ENCODE measurements at places on chromosomes 1 and 21.

DNA sequence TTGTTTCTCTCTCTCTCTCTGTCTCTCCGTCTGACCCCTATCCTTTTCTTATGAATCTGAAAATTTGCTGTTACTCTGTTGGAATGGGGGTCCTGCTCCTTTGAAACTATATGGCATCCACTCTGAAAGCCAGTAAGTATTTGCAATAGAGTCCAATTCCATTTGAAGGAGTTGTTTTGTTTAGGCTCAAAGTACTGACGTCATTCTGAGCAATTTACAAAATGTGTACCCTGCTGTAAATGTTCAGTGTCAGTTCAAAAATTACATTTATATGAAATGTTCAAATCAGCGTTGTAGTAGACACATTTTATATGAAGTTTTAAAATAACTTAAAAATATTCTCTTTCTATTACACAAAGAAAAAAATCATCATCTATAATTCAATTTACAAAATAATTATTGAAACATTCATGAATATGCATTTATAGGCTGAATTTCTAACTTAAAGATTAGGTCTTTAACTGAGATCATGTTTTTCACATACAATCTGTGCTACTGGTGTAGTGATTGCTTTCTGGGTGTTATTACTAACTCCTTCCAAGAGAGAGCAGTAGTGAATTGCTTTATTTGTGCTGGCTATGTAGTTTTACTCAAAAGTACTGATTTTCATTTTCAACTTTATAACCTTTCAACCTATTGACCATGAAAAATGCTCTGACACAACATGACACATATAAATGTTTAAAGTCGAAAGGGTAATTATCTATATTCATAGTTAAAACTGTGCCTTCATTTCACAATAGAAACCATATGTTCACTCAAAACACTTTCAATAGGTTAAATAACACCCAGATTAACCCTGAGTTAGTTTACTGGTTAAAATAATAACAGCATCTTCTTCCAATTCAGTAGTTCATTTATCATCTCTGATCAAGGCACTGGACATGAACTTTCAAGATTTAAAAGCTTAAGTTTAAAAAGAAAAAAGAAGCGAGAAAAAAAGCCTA is 253.1 kb upstream of the ADGRL4 start:
- DNase-seq, result peak; percentile 3

DNA sequence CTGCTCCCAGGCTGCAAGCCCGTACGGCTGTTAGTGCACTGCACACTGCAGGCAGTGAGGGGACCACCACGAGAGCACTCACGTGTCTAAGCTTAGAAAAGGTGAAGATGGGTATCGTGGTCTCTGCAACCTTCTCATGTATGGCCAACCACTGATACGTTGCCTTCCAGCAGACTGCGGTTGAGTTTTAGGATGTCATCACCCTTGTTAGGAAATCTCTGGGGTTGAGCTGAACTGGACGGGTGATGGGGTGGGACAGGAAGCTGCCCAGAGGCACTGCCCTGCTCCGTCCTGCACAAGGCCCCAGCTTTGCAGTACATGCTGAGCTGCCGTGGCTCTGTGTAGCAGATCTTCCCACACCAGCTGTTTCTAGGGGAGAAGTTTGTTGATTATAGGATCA is 43.3 kb downstream of the FAAP20 start:
- no peak for DNase-seq

- DNase-seq, result no peak
These were observed 179.1 kb downstream of the PSMG1 start for GRCh38 chr21:39003982-39004633.

DNA sequence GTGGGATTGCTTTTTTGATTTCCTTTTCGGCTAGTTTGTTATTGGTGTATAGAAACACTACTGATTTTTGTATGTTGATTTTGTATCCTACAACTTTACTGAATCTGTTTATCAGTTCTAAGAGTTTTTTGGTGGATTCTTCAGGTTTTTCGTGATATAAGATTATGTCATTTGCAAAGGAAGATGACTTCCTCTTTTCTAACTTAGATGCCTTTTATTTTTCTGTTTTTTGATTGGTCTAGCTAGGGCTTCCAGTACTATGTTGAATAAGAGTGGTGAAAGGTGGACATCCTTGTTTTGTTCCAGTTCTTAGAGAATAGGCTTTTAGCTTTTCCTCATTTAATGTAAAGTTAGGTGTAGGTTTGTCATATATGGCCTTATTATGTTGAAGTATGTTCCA is 13.1 kb upstream of the NHLH2 start:
- no peak for DNase-seq

GRCh38 chr1:234730475-234730769 is 120.4 kb upstream of the IRF2BP2 start:
- DNase-seq, result no peak

GRCh38 chr1:30907481-30908315 is 860 bp downstream of the SDC3 start:
- no peak for DNase-seq

GRCh38 chr1:27858072-27858948 is 14.0 kb upstream of the THEMIS2 start:
- peak; percentile 46 for DNase-seq

GRCh38 chr1:236185687-236186086 is 43.3 kb downstream of the GPR137B start:
- DNase-seq, result no peak

DNA sequence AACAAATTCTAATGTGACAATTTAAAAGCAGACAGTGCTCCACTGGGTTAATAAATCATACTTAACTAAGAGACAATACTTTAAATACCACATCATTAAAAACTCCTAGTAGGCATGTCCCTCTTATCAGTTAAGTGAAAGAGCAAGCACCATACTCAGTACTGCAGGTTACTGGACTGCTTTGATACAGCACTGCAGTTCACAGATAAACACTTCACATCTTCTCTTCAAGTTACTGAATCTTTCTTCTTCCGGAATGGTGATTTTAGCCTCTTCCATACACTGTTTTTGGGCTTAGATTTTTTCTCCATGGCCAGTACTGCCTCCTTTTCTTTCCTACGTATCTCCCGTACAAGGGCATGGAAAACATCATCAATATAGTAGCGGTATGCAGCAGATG is 11.0 kb downstream of the RIT1 start:
- no peak for DNase-seq
